ENCODE measurements at places on chromosomes 7 and 10.

GRCh38 chr7:43220250-43220649, 107.8 kb downstream of the HECW1 start:
- DNase-seq: no peak

- DNase-seq: no peak
Observed at GRCh38 chr10:8043569-8044306, 10.8 kb upstream of the GATA3 start.

DNA sequence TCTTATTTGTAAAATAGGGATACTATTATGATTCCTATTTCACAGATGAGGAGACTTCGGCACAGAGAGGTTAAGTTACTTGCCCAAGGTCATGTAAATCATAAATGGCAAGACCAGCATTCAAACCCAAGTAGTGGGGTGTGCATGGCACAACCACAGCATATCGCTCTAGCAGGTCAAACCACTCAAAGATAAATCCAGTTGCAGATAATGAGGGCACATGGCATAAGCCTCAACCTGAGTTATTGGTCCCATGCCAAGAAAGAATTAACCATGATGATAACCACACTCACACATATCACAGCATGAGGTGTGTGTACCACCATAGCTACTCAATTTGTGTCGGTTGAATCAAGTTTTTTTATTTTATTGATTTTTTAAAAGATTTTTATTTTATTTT, 180.5 kb downstream of the CREB5 start:
- no peak for DNase-seq

DNA sequence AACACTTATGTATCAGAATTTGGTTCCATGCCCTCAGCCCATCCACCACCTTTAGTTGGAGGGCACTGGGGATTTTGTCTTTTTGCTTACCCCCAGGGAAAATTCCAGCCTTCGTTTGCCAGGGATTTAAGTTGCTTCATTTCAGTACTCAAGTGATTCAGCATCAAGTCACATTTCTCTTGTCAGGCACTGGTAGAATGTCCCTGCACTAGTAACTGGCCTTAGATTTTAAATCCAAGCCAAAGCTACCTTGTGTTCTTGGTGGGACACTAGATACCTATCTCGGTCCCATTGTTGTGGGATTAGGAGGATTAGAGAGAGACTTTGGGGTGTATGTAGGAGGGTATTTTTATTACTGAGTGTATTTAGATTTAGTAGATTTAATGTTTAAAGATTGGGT, 613.1 kb downstream of the SUGCT start:
- DNase-seq: no peak

DNA sequence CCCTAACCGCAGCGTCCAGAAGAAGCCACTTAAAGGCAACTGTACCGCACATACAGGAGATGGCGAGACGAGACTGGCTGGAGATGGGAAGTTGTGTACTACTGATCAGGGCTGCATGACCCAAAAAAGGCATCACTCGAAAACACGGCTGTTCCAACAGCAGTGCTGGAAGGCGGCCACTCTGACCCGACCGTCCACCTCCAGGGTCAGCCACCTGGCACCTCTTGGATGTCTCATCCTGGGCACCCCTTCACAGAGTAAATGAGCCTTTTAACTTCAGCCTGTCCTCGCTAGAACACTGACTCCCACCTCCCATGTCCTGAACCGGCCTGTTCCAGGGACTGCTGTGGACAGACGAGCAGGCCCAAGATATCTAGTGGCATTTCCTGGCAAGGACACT, 180.7 kb downstream of the DIP2C start:
- DNase-seq: no peak

DNA sequence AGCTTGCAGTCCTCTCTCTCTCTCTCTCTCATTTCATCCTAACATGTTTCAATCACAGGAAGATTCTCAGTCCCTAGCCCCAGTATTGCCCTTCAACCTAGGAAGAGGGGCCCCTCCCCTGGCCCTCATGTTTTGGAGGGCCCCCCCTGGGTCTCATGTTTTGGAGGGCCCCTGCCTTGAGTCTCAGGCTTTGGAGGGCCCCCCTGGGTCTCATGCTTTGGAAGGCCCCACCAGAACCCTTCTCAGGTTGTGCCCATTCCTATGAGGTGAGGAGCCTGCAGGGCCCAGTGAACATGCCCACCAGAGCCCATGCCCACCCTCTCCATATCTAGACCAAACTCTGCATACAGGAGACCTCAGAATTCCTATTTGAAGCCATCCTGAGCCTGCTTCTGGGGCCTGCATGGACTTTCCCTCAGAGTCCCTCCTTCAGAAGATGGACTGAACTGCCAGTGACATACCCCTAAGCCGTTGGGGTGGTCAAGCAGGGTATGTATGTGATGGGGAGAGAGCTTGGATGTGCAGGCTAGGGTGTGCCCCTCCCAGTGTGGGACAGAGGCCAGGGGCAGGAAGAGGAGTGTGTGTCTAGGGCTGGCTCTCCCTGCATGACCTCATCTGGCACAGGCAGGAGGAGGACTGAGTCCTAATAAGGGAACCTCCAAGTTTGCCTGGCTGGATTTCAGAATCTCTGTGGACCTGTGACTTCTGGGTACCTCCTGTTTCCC, 8.1 kb upstream of the VDAC2 start:
- DNase-seq: no peak

DNA sequence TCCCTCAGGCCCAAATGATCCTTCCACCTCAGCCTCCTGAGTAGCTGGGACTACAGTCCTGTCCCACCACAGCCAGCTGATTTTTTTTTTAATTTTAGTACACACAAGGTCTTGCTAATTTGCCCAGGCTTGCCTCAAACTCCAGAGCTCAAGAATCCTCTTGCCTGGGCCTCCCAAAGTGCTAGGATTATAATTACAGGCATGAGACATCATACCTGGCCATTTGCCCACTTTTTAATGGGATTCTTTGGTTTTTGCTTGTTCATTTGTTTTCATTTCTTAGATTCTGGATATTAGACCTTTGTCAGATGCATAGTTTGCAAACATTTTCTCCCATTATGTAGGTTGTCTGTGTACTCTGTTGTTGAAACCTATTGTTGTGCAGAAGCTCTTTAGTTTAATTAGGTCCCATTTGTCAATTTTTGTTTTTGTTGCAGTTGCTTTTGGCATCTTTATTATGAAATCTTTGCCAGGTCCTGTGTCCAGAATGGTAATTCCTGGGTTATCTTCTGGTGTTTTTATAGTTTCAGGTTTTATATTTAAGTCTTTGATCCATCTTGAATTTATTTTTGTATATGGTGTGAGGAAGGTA, 95.2 kb downstream of the GLCCI1 start:
- no peak for DNase-seq

GRCh38 chr7:86091369-86091768, 552.3 kb upstream of the GRM3 start:
- DNase-seq: no peak

GRCh38 chr7:26603631-26604030, 260.8 kb downstream of the SKAP2 start:
- DNase-seq: no peak

- DNase-seq: no peak
Observed at GRCh38 chr7:909358-910329, 33.3 kb downstream of the GET4 start.

- no peak for DNase-seq
Observed at GRCh38 chr10:1329622-1330021, 273.4 kb downstream of the WDR37 start.

GRCh38 chr10:132994185-132994796, 51.9 kb upstream of the CFAP46 start:
- no peak for DNase-seq

DNA sequence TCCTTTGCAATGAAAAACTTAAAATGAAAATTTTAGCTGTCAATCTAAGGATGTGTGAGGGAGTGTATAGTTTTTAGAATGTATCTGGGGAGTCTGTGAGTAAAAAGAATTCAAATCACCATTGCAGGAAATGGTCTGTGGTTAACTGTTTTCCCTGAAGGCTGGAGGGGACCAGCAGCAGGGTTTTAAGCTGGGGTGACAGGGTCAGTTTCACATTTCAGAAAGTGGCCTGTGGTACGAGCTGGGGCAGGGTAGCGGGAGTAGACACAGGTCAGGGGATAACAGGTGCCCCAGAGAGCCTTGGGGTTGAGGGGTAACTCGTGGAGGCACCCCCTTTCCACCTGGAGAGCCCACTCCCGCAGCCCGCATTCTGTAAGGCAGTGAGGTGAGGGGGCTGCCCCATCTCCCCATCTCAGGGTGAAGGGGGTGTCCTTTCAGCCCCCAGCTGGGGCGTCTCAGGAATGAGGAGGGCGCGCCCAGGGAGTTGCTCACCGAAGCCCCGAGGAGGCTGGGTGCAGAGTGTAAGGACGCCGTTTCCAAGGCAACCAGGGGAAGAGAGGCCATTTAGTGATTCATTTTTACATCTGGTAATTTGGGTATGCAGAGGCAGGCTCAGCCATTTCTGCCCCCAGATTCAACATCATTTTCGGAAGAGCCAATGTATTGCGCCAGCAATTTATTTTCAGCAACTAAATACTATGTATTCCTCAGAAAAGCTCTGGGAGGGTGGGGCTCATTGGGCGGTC, 168.9 kb downstream of the SLIT1 start:
- no peak for DNase-seq

DNA sequence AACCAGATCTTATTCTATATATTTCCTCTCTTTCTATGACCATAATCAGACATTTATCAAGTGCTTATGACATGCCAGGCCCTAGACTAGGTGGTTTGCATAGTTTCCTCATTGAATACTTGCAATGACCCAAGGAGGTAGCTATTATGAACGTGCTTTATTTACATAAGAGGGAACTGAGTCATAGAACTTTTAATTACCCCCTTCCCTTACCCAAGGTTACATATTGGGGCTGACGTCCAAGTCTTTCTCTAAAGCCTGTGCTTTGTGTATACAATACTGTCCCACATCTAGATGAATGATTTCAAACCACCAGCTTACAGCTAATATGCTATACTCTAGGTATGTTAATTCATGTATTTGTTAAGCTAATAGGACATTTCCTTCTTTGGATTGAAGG, 91.9 kb upstream of the NPY start:
- no peak for DNase-seq

- no peak for DNase-seq
Observed at GRCh38 chr10:129029851-129030602, 437.0 kb upstream of the MGMT start.

- no peak for DNase-seq
Observed at GRCh38 chr10:103881416-103882284, 26.3 kb upstream of the SH3PXD2A start.

- no peak for DNase-seq
Observed at GRCh38 chr7:123752534-123752933, 3.7 kb upstream of the WASL start.

DNA sequence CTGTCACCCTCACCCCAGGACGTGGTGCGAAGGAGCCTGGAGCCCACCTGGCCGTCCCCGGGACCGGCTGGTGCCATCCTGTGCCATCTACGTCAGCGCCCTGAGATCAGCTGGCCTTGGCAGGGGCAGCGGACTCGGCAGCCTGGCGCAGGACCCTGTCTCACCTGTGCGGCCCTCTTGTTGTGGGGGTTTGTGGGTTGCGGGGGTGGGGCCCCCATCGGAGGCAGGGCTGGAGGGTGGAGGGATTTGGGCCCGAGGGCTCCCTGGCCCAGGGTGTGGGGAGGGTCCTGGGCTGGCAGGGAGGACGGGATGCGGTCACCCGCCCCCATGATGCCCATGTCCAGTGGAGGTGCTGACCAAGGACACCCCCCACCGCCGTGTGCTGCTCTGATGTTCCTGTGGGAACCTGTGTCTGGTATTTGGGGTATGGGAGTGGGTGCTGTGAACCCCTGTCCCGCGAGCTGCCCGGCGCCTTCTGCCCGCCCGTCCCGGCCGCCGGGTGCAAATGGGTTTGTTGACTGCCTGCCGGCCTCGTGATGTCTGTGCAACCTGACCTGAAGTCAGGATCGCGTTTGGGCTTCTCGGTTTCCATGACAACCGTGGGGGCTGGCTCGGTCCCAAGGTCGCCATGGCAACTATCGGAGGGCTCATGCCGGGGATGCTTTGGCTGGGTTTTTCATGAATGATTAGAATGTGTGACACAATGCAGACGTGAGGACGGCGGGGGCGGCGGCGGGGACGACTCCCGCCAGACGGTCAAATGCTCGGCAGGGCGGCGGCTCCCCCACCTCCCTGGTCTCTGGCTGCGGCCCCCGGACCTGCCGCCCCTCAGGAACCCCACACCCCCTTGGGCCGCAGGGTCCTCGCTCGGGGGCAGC, 7.3 kb downstream of the MAFK start:
- DNase-seq: no peak

GRCh38 chr10:120221873-120222485, 235.0 kb upstream of the PLPP4 start:
- no peak for DNase-seq

- DNase-seq: no peak
Observed at GRCh38 chr7:4836206-4836661, 25.6 kb downstream of the PAPOLB start.

DNA sequence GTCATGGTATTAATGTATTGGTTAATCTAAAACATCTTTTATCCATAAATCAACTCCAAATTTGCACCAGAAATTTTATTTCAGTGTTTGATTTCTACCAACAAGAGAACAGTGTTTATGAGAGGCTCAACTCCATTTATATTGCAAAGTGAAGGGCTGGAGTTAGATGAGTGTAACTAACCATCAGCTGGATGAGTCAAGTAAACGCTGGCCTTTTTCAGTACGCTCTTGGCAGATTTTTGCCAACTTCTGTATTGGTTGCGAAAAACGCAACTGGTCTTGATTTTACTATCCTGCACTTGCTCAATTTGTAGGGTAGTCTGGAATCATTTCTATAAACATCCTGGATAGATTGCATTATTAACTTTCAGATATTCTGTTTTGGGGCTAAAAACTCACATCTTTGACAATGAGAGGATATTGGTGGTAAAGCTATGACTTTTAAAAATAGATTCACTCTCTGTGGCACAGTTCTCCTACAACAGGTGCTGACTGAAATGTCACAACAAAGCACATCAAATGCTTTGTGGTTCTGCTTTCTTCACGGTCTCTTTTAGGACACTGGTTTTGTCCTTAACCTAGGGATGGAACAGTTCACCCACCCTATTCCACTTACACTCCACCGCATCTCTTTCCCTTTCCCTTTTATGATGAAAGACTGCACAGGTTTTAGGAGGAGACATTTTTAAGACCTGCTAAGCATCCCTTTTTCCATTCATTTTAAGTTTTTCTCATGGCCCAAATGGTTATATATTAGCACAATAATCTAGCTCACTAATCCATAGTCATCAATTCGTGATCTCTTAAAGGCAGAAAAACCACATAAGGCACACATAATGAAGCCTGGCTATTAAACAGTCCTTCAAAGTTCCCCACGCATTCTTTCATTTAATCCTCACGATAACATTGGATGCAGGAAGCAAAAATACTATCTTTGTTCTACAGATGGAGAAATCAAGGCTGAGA, 12.8 kb downstream of the CACNA2D1 start:
- no peak for DNase-seq

DNA sequence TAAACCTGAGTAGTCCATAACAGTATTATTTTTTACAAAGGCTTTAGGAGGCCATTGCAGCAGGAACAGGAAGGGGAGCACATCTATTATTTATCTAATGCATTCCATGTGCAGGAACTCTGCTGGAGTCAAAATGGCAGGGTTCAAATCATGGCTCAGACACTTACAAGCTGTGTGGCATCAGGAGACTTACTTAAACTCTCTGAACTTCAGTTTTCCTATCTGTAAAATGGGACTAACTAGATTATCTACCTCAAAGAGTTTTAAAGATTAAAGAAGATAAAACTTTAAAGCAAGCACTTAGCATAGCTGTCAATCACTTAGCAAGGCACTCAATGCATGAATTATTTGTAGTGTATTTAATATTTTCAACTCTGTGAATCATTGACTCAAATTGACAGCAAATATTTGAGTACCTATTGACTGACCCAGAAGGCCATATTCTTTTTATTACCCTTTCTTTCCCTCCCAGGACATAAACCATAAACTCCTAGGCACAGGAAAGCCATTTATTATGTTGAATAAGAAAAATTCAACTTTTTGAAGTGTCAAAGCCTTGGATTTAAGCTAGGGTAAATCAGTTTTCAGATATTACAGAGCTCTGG, 115.8 kb upstream of the FAM204A start:
- no peak for DNase-seq

Measured in stimulated activated CD4-positive, alpha-beta T cell treated with anti-CD3 and anti-CD28 coated beads, Interleukin-1b, Interleukin-23, amount 100 ng/mL, for 24 hours (primary cell).